ENCODE measurements at places on chromosomes 12 and 14.
A peak's percentile ranks its signal among the peaks of the same experiment; 100 is the strongest.

GRCh38 chr14:65084554-65085505 lies 17.5 kb downstream of the MAX start:
- no peak for DNase-seq

GRCh38 chr14:106874350-106874749 lies 1348.0 kb downstream of the TMEM121 start:
- DNase-seq, result no peak

GRCh38 chr12:68428724-68429501 lies 96.8 kb upstream of the MDM1 start:
- DNase-seq, result no peak

DNA sequence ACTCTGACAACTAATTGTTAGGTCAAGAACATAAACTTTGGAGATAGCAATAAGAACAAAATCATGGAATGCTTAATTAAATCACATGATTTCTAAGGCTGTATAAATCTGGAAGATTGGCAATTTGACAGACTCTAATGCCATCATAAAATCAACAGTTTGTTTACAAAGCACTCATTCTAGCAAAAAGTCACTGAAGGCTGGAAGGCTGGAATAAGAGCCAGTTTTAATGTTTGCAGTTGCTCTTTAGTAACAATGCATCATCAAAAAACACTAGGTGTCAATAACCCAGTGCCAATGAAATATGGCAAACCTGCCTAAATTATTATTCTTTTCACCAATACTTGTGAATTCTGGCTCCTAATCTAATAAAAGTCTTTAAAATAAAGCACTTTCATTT lies 65.0 kb downstream of the NUMB start:
- no peak for DNase-seq

- DNase-seq, result peak; percentile 60
These were observed 23.7 kb upstream of the DHRS4 start for GRCh38 chr14:23929822-23930294.

DNA sequence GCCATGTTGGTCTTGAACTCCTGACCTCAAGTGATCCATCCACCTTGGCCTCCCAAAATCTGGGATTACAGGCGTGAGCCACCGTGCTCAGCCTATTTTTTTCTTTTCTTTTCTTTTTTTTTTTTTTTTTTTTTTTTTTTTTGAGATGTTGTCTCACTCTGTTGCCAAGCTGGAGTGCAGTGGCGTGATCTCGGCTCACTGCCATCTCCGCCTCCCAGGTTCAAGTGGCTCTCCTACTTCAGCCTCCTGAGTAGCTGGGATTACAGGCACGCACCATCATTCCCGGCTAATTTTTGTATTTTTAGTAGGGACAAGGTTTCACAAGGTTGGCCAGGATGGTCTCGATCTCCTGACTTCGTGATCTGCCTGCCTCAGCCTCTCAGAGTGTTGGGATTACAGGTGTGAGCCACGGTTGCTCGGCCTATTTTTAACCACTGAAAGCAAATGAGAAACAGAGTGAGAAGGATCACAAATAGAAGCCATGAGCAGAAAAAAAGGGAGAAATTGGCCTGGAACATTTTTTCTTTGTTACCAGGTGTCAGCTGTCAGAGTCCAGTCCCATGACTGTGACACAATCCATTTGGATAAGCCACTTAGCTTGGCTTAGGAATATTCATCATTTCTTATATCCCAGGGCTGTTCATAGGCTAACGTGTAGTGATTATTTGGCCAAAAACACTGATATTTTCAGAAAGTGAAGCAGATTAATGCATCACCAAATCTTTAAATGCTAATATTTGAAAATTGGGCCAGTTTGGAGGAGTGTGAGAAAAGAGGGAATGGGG lies 7.9 kb upstream of the NFKBIA start:
- DNase-seq, result no peak

DNA sequence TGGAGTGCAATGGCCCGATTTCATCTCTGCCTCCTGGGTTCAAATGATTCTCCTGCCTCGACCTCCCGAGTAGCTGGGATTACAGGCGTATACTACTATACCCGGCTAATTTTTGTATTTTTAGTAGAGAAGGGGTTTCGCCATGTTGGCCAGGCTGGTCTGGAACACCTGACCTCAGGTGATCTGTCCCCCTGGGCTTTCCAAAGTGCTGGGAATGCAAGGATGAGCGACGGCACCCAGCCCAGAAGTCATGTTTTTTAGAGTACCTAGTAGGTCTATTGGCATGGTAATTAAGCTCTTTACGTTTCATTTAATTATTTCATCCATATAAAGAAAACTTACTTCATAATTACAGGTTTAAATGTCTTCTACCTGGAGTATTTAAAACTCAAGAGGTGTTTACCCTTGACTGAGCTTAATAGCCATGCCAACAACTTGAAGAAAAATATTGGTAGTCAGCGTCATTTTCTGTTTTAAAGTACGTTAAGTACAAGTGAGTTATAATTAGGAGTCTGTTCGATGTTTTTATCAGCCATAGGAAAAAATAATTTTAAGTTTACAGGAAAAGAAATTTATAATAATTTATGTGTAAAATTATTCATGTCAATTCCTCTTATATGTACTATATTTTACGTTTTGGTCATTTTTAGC lies 4.0 kb downstream of the TMPO start:
- no peak for DNase-seq
